Substantia nigra (tissue), 51 donors: ENCODE measurements at places on chromosomes 7 and 10.

- DNase-seq = no peak
Observed at GRCh38 chr7:11784769-11785536, 47.0 kb downstream of the THSD7A start.

DNA sequence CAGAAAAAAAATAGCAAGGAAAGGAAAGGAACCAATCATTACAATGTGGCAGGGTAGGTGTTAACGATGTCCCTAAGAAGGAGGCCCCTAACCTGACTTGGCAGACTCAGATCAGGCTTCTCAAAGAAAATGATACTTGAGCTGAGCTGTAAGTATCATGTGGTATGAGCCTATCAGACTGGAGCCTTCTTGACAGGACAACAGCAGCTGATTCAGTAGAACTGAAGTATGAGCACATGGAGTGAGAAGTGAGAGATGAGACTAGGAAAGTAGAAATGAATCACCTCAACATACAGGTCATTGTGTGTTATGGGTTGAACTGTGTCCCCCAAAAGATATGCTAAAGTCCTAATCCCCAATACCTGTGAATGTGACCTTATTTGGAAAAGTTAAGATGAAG is 66.3 kb downstream of the MTERF1 start:
- no peak for DNase-seq

- no peak for DNase-seq
Observed at GRCh38 chr7:131556909-131557651, 652 bp upstream of the PODXL start.

DNA sequence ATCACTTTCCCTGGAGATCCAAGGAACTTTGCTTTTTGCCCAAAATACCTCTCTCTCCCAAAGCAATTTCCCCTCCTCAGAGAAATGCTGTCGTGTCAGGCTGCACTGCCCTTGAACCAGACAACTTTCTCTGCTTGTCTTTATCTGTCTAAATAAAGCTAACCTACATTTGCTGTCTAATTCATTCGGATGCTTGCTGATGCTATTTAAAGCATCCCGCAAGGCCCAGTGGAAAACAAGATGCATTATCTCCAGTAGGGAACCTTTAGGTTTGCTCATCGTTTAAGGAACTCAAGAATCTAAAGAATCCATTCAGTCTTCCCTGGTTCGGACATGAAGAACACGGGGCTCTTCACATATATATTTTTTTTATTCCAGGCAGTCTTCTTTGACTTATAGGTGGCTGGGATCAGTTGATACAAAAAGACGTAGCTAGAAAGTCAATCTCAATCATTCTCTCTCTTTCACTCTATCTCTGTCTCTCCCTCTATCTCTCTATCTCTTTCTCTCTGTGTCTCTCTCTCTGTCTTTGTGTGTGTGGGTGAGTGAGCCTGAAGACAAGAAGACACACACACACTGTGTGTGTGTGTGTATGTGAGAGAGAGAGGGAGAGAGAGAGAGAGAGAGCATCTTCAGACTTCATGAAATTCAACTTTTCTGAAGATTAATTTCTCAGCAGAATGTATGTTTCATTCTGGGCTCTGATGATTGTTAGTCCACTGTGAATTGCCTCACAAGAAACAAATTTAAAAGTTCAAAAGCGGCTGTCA is 92.8 kb upstream of the MKLN1 start:
- DNase-seq = no peak

- peak; percentile 67 for DNase-seq
Observed at GRCh38 chr7:117872561-117873309, 506 bp downstream of the CTTNBP2 start.

- no peak for DNase-seq
Observed at GRCh38 chr10:93073539-93074146, at the start of gene CYP26A1. CYP26A1 (plus strand) TSS chr10:93073893; CDS start chr10:93073935, 42 bp downstream.

- DNase-seq = no peak
Observed at GRCh38 chr7:116177009-116177408, 33.3 kb upstream of the TES start.

DNA sequence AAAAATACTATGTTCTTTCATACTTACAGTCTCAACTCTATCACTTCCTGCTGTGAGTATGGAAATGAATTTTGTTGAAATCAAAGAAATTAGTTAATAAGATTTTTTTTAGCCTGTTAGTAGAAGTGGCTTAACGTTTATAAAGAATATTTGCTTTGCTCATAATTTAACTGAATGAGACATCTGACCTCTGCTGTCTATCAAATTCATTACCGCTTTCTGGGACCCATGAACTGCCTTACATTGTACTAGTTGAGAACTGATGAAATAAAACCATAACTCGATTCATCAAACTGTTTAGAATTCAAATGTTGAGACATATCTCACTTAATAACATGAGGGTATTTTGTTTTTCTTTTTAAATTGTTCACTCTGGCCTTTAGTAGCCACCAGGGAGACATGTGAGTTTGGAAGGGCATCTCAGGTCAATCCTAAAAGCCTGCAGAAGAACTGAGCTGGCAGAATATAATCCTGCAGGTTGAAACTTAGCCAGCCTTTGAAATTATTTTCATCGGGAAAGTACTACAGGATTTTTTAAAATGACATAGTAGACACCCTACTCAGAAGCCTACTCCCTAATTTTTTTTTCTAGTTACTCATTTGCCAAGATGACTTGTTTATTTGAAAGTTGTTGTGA is 78.7 kb downstream of the KIAA1217 start:
- DNase-seq = no peak

- DNase-seq = no peak
Observed at GRCh38 chr10:129099992-129100391, 367.0 kb upstream of the MGMT start.

GRCh38 chr7:91603707-91604106 is 276.8 kb downstream of the MTERF1 start:
- DNase-seq = no peak

DNA sequence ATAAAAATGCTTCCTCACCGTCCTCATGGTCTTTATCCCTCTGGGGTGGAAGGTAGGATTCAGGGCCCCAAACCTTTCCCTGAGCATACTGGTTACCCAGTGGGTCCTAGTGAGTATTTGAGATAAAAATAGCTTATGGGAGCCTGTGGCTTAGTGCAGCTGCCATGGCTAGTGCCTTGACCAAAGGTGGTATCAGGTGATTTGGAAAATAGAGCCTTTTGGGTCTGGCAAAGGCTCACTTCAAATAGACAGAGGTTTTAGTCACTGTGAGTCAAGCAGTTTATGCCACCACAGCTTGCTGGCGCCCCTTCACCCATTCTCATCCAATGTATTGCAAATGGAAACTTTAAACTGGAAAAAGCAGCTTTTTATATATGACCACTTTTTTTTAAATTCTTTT is 30.4 kb downstream of the PLAU start:
- DNase-seq = no peak

- DNase-seq = no peak
Observed at GRCh38 chr10:58209669-58210068, 58.0 kb downstream of the IPMK start.

GRCh38 chr7:143416565-143417149 is 8.0 kb upstream of the EPHA1 start:
- no peak for DNase-seq

DNA sequence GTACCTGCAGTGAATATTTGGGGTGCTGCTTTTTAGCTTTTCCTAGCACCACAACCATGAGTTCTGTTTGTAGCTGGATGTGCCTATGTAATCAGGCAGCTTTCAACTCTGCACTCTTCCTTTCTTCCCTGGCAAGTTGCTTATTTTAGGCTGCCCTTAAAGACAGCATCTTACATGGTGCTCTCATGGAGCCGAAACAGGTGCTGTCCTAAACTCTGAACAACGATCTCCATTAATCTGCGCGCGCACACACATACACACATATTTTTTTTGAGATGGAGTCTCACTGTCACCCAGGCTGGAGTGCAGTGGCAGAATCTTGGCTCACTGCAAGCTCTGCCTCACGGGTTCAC is 9.1 kb downstream of the RPS24 start:
- DNase-seq = no peak
